ENCODE measurements at places on chromosomes 3 and 15.
A peak's percentile ranks its signal among the peaks of the same experiment; 100 is the strongest.

GRCh38 chr3:123154020-123154985 lies 47.4 kb upstream of the SEC22A start:
- H3K27me3 ChIP-seq = no peaks in the 10 kb centered on the region
- peaks cover 16% of the 10 kb centered on the region for H3K36me3 ChIP-seq
- no peaks in the 10 kb centered on the region for H3K4me1 ChIP-seq
- H3K27ac ChIP-seq = no peak overlapping the region

DNA sequence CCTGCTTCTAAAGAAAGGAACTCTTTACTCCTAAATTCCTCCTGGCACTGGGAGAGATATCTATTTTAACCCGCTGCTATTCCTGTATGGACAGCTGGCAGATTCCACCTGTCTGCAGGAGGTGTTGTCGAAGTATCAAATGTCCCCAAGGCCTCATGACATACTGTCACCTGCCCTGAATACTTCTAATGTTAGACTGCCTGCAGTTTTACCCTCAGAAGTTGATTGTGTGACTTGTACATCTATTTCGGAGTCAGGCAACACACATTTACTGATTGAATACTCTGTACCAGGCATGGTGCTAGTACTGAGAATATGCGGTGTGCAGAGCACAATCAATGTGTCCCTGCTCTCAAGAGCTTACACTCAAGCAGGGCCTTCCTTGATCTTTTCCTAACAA lies 38.6 kb downstream of the PDZRN3 start:
- no peak overlapping the region for H3K27ac ChIP-seq
- H3K27me3 ChIP-seq = no peaks in the 10 kb centered on the region
- no peaks in the 10 kb centered on the region for H3K36me3 ChIP-seq
- DNase-seq = no peak
- H3K4me1 ChIP-seq = no peaks in the 10 kb centered on the region
- H3K4me3 ChIP-seq = no peak overlapping the region

DNA sequence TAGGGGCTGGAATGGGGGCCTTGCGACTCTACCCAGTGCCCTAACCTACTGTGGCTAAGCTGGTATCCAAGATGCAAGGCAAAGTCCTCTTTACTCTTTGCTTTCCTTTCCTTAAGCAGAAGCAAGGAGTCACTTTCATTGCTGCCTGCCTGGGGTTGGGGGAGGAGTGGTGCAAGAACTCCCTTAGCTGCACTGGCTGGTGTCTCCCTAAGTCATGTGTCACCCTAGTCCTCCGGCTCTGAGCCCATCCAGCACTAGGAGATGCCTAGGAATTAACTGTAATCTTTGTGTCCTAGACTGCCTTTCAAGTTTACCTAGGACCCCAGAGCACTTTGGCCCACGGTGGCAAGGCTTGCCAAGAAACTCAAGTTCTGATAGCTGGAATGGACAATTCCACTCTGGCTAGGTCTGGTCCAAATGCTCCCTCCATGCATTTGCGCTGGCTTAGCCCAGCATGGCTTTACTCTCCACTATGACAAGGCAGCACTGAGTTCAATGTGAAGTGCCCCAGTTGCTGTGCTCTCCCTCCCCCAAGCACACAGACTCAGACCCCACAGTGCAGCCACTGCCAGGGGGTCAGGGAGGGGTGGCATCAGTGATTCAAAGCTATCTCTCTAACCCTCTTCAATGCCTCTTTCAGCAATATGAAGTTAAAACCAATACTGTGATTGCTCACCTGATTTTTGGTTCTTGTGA lies 58.7 kb downstream of the ESYT3 start:
- no peaks in the 10 kb centered on the region for H3K4me1 ChIP-seq
- H3K36me3 ChIP-seq = no peaks in the 10 kb centered on the region
- H3K27me3 ChIP-seq = no peaks in the 10 kb centered on the region

DNA sequence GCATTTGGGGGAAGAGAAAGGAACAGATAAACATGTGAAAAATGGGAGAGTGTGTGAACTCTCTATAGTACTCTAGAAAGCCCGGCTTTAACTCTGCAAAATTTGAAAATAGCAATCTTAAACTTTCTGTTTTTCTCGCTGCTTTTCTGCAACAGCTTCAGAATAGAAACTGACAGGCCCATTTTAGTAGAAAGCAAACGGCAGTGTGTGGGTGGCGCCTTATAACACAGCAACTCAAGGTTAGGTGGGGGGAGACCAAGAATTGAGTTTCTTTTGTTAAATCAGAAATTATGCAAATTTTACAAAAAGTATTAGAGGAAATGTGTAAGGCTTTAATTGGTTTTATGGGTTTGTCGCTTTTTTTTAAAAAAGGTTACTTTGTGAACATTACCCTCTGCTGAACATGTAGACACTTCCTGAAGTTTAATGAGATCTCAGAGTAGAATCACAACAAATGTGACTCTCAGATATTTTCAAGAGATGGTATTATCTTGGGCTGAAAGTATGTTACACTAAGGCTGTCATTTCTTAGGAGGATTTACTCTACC lies 107.0 kb downstream of the PTPRG start:
- H3K27me3 ChIP-seq = no peaks in the 10 kb centered on the region
- no peak overlapping the region for H3K27ac ChIP-seq
- no peaks in the 10 kb centered on the region for H3K36me3 ChIP-seq
- no peak for DNase-seq

DNA sequence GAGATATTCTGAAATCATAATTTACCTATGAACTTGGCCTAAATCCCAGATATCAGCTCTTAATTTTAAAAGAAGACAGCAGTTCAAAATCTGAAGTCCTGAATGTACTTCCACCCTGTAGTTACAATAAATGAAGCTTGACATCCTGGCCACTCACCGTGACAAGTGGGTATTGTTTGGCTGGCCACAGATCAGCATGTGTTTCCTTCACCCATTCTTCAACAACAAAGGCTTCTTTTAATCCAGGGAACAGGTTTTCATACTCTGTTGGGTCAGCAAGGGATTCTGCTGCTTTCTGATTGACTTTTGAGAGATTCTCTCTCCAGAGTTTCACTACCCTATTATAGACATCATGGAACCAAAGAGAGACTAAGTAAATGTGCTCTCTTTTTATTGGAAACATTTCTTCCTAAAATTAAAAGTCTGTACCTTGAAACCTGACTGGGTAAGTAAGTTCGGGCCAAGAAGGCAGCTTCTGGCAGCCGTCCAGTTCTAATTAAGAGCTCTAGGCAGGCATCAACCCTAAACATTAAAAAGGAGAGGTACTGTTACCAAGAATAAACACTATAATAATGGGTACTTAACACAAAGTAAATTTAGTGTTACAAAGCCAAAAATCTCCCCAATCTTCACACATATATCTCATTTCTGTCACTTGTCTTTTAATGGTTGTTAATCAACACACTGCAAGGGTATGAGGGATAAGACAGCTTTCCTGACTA lies 15.2 kb downstream of the MRPS22 start:
- H3K4me1 ChIP-seq = no peaks in the 10 kb centered on the region
- peaks cover 11% of the 10 kb centered on the region for H3K36me3 ChIP-seq
- DNase-seq = peak; percentile 15
- no peaks in the 10 kb centered on the region for H3K27me3 ChIP-seq

GRCh38 chr3:110881069-110881468 lies 190.5 kb upstream of the NECTIN3 start:
- no peak overlapping the region for H3K27ac ChIP-seq
- H3K27me3 ChIP-seq = no peaks in the 10 kb centered on the region
- no peak overlapping the region for H3K4me3 ChIP-seq
- peak; percentile 51 for DNase-seq
- no peaks in the 10 kb centered on the region for H3K36me3 ChIP-seq

DNA sequence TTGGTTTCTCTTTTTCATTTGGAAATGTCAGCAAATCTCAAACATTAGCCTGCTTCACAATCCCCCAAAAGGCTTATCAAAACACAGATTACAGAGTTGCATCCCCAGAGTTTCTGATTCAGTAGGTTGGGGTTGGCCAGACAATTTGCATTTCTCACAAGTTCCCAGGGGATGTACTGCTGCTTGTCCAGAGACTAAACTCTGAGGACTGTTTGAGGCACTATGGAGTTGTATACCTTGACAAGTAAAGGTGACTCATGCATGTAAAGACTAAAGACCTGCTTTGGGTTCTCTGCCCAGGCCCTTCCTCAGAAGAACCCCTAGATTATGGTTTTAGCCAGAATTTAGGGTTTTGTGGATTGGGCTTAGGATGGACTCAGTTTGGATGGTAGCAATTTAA lies 151.1 kb upstream of the ARHGEF26 start:
- DNase-seq = no peak
- H3K27ac ChIP-seq = no peak overlapping the region
- H3K4me3 ChIP-seq = no peak overlapping the region
- H3K36me3 ChIP-seq = no peaks in the 10 kb centered on the region
- H3K27me3 ChIP-seq = no peaks in the 10 kb centered on the region
- H3K4me1 ChIP-seq = no peaks in the 10 kb centered on the region

GRCh38 chr3:15815696-15816095 lies 17.9 kb upstream of the ANKRD28 start:
- DNase-seq = peak; percentile 26
- no peak overlapping the region for H3K4me3 ChIP-seq
- H3K27ac ChIP-seq = no peak overlapping the region
- H3K36me3 ChIP-seq = no peaks in the 10 kb centered on the region

DNA sequence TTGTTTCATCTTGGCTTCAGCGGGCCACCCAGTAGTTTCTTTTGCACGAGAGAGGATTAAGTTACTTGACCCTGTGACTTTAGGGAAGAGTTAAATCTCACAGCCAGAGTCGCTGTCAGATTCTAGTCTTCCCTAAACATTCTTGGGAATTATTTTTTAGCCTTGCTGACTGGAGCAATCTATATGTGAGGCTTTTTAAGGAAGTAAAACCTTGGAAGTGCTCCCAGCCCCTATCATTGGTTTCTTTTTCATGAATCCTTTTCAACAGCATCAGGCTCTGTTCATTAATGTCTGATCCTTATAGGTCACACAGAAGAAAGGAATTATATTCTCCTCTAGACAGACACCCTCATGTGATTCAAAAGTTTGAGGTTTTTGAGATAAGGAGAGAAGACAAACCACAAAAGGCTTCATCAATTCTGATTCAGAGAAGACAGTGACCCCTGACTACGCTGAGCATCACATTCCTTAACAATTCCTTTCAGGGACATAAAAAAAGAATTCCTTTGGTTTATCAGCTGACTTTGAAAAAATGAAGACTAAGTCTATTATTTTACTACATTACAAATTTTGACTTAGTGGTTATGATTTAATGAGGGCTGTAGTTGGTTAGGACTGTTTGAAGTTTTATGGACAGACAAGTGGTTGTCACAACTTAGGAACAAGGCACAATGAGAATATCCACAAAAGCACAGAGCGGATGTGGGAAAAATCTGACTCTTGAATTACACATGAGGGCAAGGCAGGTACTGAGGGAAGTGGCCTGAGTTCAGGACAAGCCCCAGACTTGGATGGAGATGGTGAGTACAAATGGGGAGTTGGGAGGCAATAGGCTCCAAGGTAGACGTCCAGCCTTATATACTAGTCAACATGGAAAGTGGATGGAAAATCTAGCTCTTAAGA lies 171.1 kb upstream of the STT3B start:
- H3K4me1 ChIP-seq = no peaks in the 10 kb centered on the region
- no peaks in the 10 kb centered on the region for H3K27me3 ChIP-seq
- no peak overlapping the region for H3K27ac ChIP-seq
- H3K36me3 ChIP-seq = no peaks in the 10 kb centered on the region
- no peak overlapping the region for H3K4me3 ChIP-seq

DNA sequence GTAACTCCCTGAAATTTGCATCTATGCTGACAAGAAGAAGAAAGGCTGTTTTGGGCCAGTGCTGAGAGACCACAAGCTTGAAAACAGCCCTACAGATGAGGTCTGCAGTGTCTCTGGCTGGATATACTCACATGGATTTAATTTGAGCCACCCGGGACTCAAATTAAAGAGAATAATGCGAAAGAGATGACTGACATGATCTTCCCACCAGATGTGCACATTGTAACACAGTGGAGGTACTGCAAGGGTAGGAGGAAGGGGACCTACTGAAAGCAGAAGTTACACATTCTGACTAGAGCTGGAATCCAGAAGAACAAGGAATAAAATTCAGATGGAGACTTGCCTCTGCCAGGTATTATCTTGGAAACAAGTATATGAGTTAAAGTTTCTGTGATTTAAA lies 728.3 kb upstream of the SGO1 start:
- H3K27ac ChIP-seq = no peak overlapping the region
- no peak for DNase-seq
- no peaks in the 10 kb centered on the region for H3K4me1 ChIP-seq

- no peaks in the 10 kb centered on the region for H3K36me3 ChIP-seq
- DNase-seq = no peak
- no peak overlapping the region for H3K4me3 ChIP-seq
- H3K27ac ChIP-seq = no peak overlapping the region
- no peaks in the 10 kb centered on the region for H3K27me3 ChIP-seq
- H3K4me1 ChIP-seq = peaks cover 13% of the 10 kb centered on the region
These were observed 199.3 kb downstream of the FEZF2 start for GRCh38 chr3:62173939-62174515.

DNA sequence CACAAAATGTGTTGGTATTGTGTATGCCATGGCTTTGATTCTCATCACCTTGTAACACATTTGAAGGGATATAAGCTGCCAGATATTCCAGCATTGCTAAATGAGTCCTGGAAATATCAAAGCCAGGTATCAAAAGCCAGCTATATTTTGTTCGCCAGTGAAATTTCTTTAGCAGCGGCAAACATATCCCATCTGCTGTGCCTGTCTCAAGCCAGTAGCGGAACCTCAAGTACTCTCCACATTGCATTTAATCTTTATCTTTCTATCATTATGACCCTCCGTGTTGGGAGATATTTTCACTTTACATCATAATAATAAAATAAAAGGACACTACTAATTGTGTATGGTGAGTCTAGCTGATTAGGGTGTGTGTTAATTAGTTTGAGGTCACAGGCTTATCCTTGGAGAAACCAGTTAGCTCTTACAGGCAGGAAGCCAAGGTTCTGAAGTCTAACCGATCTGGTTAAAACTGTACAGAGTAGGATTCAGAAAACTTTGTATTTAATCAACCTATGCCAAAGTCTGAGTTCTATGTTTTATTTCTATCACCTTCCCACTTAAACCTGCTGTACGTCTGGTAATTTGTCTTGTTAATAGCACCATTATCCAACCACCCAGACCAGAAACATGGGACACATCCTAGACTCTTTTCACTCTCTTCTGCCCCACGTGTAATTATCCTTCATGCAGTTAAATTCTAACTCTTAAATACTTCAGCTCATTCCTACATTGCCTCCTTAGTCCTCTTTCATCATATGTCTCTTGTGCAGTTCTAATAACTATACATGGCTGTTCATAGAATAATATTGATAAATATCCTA lies 14.5 kb downstream of the TIPARP start:
- H3K27ac ChIP-seq = no peak overlapping the region
- H3K4me1 ChIP-seq = peaks cover 2% of the 10 kb centered on the region
- no peaks in the 10 kb centered on the region for H3K27me3 ChIP-seq
- no peak for DNase-seq

GRCh38 chr3:180267202-180267843 lies 230.6 kb upstream of the PEX5L start:
- H3K27me3 ChIP-seq = no peaks in the 10 kb centered on the region
- no peak overlapping the region for H3K4me3 ChIP-seq
- no peaks in the 10 kb centered on the region for H3K4me1 ChIP-seq
- no peak overlapping the region for H3K27ac ChIP-seq
- no peak for DNase-seq

DNA sequence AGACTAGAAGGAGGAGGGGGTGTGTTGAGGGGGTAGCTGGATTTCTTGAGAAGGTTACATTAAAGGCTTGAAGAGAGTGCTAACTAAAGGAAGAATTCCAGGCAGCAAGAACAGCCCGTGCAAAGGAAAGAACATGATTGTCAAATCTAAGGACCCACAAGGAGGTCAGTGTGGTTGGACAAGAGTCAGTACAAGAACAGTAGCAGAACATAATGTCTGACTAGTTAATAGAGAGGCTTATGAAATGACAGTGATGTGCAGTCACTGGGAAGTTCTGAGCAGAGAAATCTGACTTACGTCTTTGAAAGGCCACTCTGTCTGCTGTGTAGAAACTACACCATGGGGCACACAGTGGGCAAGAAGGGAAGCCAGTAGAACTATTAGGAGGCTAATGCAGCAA lies 19.8 kb upstream of the RBMS3 start:
- H3K4me1 ChIP-seq = no peaks in the 10 kb centered on the region
- H3K27ac ChIP-seq = no peak overlapping the region
- no peak overlapping the region for H3K4me3 ChIP-seq
- DNase-seq = no peak

All from mesendoderm (in vitro differentiated cells).